ENCODE measurements at places on chromosomes 13 and 19.

DNA sequence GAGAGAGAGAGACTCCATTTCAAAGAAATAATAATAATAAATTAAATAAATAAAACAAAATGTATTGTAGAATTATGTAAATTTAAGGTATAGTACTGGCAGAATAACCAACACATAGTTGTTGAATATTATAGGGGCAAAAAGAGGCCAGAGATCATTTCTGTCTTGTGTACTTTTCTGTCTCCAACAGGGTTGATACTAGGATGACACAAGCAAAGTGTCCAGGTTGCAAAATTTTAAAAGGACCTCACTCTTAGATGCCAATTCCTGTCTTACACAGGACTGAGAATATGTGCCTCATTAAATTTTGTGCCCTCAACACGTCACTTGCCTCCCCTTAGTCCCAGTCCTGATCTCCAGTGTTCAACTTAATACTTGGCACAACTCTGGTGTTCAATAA, 2.2 kb upstream of the AP2S1 start:
- no peak for DNase-seq

DNA sequence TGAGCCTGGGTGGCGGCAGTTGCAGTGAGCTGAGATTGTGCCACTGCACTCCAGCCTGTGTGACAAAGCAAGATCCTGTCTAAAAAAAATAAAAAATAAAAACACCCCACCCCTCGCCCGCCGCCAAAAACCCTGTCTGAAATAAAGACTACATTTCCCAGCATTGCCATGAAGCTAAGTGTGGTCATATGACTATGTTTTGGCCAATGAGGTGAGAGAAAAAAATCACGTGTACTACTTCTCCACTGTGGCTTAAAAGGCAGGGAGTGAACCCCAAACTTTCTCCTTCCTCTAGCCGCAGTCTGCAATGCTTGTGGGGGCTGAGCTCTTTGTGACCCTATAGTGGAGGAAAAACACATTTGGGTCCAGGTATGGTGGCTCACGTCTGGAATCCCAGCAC, 54.9 kb downstream of the COLGALT1 start:
- no peak for DNase-seq

DNA sequence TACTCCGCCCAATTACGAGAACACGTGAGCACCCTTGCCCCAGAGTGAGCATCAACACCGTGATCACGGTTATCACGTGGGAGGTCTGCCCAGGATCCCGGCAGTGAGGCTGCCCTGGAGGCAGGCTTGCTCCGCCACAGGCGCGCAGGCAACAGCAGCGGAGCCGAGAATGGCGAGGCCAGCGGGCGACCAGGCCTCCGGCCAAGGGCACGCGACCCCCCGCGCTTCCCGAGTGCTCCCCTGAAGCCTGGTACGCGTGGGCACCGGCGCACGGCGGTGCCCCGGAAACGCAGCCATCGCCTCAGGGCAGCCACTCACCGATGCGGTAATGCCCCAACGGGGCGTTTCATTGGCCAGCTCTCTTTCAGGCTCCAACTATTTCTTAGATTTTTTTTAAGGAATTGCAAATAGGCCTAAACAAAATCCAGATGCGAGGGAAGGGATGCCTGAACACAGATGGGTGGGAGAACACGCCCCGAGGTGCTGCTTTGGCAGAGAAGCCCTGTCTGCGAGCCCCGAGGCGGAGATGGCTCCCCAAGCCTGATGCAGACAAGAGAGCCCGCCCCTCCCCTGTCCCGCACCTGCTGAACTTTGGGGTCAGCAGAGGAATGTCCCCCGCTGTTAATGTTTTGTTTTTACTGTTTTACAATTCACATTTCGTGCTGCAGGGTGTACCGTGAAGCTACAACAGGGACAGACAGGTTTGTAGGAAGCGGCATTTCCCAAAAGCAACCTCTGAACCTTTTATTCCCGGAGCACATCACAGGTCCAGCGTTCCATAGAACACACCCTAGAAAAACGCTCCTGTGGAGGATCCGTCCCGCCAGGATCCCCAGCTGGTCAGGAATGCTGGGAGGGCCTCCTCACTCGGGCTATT, 132.7 kb downstream of the ZDHHC20 start:
- peak; percentile 47 for DNase-seq

GRCh38 chr19:43470288-43470687, 4.9 kb upstream of the LYPD3 start:
- DNase-seq = no peak

DNA sequence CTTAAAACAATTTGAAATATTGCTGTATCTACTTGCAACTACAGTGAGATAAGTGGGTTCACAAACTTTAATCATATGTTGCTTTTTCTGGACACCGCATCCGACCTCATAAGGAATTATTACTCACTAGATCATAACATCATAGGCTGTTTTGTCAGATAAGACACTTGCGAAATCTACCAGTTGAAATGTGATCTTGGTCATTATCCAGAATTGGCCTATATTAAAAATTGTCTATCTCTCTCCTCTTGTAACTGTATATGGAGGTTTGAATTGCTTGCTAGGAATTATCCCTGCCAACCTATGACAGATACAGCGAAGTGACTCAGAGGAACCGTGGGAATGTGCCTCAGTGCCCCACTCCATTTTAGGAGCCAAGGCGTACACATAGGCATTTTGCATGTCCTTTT, 117.0 kb upstream of the POSTN start:
- DNase-seq = no peak

DNA sequence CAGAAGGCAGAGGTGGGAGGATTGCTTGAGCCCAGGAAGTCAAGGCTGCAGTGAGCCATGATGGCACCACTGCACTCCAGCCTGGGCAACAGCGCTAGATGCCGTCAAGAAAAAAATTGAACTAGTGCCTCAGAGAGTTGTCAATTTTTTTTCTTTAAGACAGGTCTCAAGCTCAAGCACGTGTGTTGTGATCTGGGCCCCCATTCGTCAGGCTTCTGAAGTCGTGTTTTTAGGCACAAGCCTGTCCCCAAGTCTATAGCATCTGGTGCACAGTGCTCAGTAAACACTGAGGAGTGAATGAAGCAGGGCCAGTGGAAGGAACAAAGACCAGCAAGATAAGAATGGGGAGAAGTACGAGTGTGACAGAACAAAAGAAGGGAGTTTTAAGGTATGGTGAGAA, 23.7 kb upstream of the LAMP1 start:
- DNase-seq = no peak

DNA sequence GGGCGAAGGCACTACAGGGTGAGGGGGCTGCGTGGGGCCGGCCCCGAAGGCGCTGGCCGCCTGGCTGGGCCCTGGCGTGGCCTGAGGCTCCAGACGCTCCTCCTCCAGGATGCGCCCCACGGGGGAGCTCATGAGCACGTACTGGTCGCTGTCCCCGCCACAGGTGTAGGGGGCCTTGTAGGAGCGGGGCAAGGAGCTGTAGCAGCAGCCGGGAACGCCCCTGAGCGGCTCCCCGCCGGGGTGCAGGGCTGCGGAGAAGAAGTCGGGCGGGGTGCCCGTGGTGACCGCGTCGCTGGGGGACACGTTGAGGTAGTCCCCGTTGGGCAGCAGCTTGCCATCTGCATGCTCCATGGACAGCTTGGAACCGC, 3.0 kb downstream of the IRS2 start:
- DNase-seq = peak; percentile 62

DNA sequence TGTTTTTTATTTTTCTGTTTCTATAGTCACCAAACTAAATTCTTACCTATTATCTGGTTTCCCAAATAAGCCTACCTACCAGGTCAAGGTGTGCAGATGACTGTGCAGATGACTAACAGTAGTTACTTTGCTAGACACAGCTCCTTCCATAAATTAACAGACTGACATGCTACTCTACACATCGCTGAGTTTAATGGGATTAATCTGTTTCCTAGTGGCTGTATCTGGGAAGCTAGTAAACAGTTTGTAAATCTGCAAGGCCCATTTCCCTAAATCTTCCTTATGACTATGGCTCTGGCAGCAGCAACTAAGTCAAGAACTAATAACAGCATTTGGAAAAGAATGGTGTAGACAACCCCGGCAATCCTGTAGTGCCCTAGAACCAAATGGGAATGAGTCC, 27.9 kb downstream of the MIPEP start:
- no peak for DNase-seq

DNA sequence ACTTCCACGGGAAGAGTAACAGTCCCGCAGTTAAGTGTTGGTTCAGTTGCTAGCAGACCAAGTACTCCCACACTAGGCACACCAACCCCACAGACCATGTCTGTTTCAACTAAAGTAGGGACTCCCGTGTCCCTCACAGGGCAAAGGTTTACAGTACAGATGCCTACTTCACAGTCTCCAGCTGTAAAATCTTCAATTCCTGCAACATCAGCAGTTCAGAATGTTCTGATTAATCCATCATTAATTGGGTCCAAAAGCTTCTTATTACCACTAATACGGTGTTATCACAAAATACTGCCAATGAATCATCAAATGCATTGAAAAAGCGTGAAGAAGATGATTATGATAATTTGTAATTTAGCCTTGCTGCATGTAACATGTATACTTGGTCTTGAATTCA, 95.8 kb downstream of the URI1 start:
- DNase-seq = no peak

DNA sequence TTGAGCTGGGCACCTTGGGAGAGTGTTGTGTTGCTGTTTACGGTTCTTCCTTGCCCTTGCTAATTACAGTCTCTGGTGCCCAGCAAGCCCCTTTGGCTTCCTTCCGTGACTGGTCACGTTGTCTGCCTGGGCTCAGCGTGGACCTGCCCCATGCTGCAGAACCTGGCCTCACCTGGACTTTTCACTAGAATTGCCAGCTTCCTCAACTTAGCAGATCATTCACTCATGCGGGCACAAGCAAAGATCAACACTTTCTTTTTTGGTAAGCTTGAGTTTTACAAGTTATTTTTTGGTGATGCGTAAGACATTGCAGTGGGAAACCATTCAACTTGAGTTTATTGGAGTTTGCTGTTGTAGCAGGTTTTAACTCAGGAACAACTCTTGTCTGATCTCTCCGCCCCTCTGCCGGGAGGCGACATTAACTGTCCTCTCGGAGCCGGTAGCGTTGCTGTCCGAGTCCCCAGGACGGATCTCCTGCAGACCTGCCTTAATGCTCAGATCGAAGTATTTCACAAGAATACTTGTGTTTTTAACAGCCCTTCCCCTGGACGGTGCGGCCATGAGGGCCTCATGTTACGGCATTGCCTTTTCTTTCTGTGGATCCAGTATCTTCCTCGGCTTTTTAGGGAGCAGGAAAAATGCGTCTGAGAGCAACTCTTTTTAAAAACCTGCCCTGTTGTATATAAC, 15.7 kb upstream of the TEX29 start:
- DNase-seq = no peak

GRCh38 chr19:10730932-10731331, 13.1 kb downstream of the DNM2 start:
- DNase-seq = no peak

- no peak for DNase-seq
Measured at GRCh38 chr13:27654816-27655215, 33.1 kb downstream of the POLR1D start.
